GM12891 (cell line): ENCODE measurements at places on chromosomes 6 and 20.

GRCh38 chr6:11139051-11139960, 27.8 kb upstream of the ERVFRD-1 start:
- no peak for DNase-seq

DNA sequence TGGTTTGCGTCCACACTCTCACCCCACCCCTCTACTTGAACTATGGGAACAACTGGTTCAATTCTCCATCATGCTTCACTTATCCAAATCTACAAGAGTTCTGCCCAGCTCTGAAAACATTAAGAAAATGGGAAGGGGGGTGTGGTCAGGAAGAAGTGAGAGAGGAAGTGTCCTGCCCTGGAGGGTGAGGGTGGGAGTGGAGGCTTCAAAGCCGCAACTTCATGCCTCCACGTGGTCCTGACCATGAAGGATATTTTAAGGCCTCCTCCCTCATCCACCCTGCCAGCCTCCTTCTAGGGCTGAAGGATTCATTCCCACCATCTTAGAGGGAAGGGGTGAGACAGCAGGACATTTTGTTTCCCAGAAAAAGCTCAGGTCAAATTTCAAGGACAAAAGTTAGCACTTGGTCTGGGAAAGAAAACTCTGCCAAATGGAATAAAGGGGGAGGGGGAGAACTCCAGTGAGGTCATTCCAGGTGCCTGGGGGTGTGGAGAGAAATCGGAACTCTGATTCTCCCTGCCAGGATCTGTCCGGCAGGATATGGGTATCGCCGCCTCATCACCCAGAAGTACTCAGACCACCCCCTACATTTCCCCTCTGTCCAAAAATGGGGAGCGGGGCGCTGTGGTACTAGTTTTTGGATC, 4.9 kb downstream of the RIMS4 start:
- DNase-seq = no peak

DNA sequence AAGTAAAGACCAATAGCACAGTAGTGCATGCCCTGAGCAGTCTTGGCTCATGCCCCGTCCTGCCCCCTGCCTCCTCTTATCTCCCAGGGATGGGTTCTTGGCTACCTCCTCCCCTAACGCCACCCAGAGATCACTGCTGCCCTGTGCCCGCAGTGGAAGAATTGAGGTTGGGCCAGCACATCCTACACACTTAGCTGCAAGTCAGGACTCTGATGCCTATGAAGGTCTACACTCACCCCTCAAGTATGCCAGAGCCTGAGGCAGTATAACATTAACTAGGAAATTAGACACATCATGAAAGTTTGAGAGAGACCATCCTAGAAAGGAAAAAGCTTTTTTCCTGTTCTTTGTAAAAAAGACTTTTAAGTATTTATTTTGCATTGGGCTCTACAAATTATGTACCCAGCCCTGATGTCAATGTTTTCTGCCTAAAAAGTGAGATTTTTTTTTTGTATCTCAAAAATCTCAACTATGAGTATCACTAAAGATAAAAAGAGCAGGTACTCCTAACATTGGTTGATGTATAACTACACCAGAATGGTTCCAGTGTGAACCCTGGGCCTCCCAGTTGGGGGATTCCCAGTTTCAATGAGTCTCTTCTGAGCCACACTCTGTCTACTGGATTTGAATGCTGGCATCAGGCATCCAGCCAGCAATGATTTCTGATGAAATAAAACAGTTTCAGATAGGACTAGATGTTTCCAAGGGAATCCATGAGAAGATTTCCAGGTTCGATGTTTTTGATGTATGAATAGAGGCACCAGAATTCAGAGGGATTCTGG, 115.4 kb downstream of the ISM1 start:
- no peak for DNase-seq

GRCh38 chr6:11467364-11467763, 70.2 kb upstream of the TMEM170B start:
- DNase-seq = no peak

GRCh38 chr20:49725694-49726093, 12.0 kb upstream of the B4GALT5 start:
- DNase-seq = no peak

DNA sequence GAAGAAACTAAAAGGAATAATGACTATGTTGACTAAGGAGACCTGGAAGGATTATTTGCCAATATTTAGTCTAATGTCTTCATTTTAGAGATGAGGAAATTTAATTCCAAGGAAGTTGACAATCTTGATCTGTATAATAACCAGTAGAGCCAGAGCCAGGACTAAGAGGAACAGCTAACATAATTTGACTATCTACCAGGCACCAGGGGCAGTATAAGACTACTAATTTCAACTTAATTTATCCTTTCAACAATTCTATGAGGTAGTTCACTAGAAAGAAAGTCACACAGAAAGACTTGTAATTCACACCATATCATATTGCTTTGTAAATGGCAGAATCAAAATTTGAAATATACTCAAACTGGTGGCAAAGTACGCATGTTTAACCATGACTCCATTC, 273.0 kb upstream of the STXBP5 start:
- DNase-seq = no peak

DNA sequence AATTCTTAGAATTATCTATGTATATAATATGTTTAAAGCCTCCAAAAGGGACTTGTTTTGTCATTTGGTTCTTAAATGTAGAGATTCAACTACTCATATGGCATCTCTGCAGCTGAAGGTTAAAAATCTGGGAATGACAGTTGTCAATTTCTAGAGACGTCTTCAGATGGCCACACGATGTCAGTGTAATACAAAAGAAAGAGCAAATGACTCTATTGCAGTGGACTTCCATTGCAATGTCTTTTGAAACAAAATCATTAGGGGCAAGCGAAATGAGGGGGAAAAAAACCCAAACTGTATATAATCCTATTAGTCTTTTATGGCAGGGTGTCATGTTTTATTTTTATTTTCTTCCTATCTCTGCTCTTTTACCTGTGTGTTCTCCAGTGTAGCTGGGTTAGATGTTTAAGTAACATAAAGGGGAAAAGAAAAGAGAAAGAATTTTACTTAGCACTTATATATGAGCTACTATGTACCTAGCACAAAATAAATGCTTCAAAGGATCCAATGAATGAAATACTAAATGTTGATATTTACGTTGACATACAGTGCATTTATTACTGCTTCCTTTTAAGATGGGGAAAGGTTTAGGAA, 26.2 kb downstream of the CCN2 start:
- no peak for DNase-seq

DNA sequence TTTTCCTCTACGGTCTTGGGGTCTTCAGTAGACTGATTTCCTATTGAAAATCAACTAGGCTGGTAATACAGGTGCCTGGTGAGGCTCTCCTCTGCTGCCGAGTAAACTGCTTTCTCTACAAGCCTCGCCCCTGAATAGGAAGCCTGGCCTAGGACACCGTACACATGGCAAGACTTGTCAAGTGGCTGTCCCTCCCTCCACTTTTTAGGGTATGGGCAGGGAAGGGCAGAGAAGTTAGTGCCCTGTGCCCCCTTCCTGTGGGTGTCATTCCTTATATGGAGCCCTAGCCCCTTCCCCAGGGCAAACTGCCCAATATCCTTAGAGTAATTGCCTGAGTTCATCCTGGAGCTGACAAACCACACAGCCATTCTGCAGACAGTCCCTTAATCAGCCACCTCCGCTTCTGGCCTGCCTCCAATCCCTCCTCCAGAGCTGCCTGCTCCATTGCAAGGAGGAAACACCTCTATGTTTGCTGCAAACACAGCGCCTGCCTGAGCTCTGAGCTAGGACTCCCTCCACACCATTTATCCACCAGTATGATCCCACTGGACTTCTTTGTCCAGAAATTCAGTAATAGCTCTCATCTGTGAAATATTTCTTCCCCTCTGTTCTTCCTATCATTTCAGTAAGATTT, 93.1 kb downstream of the CHD6 start:
- no peak for DNase-seq

GRCh38 chr6:89987140-89987539, 92.9 kb downstream of the GJA10 start:
- DNase-seq = no peak

GRCh38 chr6:143594647-143595046, 83.1 kb upstream of the PHACTR2 start:
- DNase-seq = no peak

GRCh38 chr20:51034988-51035656, 12.2 kb upstream of the KCNG1 start:
- no peak for DNase-seq

DNA sequence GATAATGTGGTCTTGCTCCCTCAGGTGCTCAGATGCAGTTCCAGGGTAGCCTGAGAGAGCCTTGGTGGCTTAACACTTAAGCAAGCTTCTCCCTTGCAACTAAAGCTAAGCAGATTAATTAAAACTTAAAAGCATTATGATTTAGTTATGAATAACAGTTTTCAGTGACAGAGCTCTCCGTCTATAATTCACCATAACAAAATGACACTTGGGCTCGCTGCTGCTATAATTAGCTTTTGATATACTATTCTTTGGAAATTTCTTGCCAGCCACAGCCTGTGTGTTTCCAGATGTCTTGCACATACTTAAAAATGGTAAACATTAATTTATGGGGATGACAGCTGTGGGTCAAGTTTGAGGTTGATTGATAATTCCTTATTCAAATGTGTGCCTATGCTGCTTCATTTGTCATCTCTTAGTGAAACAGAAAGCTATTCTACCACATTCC, 380.5 kb downstream of the TFAP2B start:
- no peak for DNase-seq

DNA sequence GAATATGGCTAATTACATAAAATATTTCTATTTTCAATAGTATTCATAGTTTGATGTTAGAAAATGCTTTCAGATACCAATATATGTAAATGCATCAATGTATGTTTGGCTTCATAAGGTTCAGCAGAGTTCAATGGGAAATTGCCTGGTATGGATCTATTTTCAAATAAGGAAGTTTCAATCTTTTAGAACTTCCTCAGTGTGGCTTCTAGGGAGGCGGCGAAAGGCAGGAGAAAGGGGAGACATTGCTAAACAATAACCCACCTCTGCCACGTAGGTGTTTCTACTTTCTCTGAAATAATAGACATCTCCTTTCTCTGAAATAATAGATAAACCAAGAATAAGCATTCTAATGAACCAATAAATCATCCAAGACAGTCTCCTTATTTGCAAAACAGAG, 237.7 kb upstream of the RAB32 start:
- no peak for DNase-seq

DNA sequence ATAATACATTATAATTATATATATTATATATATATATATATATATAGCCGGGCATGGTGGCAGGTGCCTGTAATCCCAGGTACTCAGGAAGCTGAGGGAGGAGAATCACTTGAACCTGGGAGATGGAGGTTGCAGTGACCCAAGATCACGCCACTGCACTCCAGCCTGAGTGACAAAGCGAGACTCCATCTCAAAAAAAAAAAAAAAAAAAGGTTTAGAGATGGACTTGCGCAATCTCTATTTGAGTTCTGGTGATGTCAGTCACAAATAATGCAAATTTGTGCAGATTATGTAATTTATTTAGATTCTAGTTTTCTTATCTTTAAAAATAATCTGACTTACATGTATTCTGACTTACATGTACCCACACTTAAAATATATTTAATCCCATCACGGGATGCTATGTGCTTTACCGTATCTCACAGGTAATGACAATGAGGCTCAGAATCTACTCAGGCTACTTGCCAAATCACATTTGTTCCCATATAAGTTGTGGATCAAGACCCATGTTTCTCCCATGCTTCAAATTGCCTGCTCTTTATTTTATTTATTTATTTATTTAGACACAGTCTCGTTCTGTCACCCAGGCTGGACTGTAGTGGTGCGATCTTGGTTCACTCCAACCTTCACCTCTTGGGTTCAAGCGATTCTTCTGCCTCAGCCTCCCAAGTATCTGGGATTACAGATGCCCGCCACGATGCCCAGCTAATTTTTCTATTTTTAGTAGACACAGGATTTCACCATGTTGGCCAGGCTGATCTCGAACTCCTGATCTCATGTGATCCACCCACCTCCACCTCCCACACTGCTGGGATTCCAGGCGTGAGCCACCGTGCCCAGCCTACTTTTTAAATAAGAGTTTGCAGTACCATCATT, 7.6 kb upstream of the UST start:
- no peak for DNase-seq

DNA sequence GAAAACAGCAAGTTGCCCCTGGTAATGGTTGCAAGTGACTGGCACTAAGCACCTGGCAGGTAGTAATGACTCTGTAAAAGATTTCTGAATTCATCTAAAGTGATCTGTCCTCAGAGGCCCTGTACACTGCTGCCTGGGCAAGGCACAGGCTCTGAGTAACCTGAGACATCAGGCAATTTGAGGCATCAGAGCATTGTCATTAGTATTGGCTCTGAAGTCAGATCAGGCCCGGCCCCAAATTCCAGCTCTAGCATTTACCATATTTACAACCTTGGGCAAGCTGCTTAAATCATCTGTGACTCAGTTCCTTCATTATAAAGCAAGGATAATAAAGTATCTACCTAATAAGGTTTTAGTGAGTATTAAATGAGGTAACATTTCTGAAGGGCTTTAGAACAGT, 17.3 kb upstream of the TENT5A start:
- no peak for DNase-seq

- no peak for DNase-seq
Measured at GRCh38 chr20:60035-60918, 27.2 kb upstream of the DEFB125 start.

- DNase-seq = no peak
Measured at GRCh38 chr6:88919032-88919431, 44.4 kb downstream of the RNGTT start.

DNA sequence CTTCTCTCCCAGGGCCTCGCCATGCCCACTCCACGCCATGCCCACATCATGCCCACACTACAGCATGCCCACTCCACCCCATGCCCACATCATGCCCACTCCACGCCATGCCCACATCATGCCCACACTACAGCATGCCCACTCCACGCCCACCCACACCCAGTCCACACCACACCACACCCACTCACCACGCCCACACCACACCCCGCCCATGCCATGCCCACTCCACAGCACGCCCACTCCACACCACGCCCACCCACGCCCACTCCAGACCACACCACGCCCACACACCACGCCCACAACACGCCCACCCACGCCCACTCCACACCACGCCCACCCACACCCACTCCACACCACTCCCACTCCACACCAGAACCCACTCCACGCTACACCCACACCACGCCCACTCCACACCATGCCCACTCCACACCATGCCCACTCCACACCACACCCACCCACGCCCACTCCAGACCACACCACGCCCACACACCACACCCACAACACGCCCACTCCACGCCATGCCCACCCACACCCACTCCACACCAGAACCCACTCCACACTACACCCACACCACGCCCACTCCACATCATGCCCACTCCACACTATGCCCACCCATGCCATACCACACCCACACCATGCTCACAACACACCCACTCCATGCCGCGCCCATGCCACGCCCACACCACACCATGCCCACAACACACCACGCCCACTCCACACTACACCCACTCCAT, 88.6 kb downstream of the ERMARD start:
- no peak for DNase-seq

DNA sequence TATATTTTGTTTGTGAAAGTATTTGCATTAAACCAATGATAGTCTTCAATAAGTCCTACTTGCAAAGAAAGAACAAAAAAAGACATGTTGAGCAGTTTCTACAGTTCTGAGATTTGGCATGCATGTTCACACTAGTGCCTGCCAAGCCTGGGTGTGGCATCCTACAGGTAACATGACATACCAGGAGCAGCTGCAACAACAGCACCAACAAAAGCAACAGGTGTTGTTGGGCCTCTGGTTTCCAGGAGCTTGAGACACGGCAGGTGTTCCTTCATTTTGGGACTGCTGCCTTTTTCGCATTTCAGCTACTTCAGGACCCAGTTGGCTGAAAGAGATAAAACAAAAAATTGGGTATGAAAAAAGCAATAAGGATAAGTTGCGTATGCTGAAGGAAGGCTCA, 41.2 kb upstream of the MTRF1L start:
- no peak for DNase-seq
